ENCODE measurements at places on chromosomes 12 and 14.

GRCh38 chr14:82587226-82587625, 1053.6 kb upstream of the SEL1L start:
- DNase-seq: no peak

DNA sequence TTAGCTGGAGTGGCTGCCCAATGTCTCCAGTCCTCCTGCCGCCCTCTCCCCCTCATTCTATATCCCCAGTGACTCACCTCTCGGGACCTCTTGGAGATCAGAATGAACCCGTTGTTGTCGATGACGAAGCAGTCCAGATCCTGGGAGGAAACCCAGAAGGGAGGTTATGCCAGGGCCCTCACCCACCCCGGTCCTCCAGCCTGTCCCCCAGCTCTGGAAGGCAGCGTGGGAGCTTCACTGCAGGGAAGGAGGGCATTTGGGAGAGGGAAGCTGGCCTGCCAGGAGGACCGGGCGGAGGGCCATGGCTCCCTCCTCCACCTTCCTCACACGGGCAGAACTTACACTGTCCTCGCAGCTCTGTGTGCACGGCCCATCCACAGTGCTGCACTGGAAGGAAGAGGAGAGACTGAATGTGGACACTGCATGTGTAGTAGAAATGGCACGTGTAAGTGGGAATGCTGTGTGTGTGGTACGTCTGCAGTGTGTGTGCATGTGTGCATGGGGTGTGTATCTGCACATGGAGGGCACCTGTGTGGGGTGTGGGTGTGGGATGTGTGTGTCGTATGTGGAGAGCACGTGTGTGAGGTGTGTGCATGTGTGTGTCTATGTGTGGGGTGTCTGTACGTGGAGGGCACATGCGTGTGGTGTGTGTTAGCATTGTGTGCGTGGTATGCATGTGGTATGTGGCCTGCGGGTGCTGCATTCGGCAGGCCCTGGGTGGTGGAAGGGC, 10.0 kb upstream of the LRTM2 start:
- DNase-seq: no peak

- peak; percentile 65 for DNase-seq
These were observed 129.0 kb upstream of the HMGA2 start for GRCh38 chr12:65695113-65695865.

GRCh38 chr14:95946867-95947266, 70.2 kb downstream of the TUNAR start:
- no peak for DNase-seq

GRCh38 chr12:3496957-3497356, 6.0 kb downstream of the PRMT8 start:
- no peak for DNase-seq

DNA sequence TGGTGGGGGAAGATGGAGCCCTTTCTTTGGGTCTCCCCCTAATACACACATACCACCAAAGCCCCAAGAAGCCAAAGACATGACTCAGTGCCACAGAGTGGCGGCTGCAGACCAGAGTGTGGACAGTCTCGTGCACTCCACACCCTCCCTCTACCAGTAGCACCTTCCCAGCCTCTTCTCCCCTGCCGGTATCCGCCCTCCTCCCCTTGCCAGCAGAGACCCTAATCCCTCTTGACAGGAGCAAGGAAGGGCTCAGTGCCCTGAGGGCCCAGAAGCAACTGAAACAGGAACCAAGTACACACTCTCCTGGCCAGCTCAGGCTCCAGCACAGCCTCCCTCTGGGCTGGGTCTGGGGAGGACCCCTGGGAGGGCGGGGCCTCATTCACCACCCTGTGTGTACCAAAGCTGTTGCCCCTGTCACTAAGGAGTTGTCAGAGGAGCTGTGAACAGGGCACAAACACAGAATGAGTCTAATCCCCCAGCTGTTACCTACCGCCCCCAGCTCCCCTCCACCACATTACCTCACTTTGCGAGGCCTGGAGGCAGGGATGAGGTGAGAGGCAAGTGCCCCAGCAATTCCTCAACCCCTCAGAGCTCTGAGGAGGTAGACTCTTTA, 8.2 kb downstream of the SPRYD3 start:
- DNase-seq: no peak

- DNase-seq: peak; percentile 18
These were observed 1.3 kb downstream of the TMEM233 start for GRCh38 chr12:119594772-119595445.

GRCh38 chr12:12891080-12891880, at the start of gene GPRC5A:
TSS of gene GPRC5A (plus strand) at chr12:12891562. CDS start at chr12:12908250, 16,688 bp downstream.
- peak; percentile 93 for DNase-seq

GRCh38 chr14:96146131-96146771, 58.4 kb upstream of the BDKRB2 start:
- peak; percentile 83 for DNase-seq

Measured in AG20443 (cell line).